ENCODE measurements at places on chromosomes 4 and X. TPM values are rescaled to one million over a fixed set of nuclear protein-coding genes. Genes with fewer than 3 reads are reported as not detected.

Gene CT45A5
- not detected for total RNA-seq

Gene CFAP47
- total RNA-seq = 0.17 TPM

Gene GABRE
- total RNA-seq = not detected

Gene GYPB
- total RNA-seq = not detected

Gene HSFX4
- total RNA-seq = not detected

Gene SLC25A14
- 28.4 TPM for total RNA-seq

Gene NUP62CL
- total RNA-seq = 1.6 TPM

Gene SPANXC
- total RNA-seq = not detected

Gene CACNA1F
- 0.47 TPM for total RNA-seq

Gene C4orf50
- 0.56 TPM for total RNA-seq

Gene DMD
- total RNA-seq = 1.7 TPM
